Fibroblast of the conjunctiva (primary cell): ENCODE measurements at places on chromosomes 2 and 18.

DNA sequence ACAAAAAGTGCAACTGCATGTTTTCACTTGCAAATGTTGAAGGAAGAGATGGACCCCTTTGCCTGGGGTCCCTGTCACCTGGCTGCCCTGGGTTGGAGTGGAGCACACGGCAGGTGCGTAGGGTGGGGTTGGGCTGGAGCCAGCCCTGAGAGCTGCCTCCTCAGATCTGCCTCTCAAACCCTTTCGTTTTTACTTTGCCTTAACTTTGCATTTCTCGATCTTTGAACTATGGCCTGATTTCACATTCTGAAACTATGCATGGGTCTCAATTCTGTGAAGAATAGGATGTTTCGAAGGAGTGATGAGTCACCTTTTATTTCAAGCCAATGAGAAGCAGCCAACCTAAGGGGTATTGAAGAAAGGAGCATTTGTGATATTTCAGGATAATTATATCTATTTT is 132.8 kb downstream of the ACOXL start:
- no peak for DNase-seq

GRCh38 chr18:37634516-37634915 is 68.9 kb upstream of the CELF4 start:
- no peak for DNase-seq

GRCh38 chr2:63696496-63696895 is 107.7 kb downstream of the MDH1 start:
- no peak for DNase-seq

- DNase-seq: no peak
Observed at GRCh38 chr18:61854578-61855448, 38.0 kb downstream of the RNF152 start.

- DNase-seq: no peak
Observed at GRCh38 chr2:237430861-237431260, 16.9 kb upstream of the COL6A3 start.

DNA sequence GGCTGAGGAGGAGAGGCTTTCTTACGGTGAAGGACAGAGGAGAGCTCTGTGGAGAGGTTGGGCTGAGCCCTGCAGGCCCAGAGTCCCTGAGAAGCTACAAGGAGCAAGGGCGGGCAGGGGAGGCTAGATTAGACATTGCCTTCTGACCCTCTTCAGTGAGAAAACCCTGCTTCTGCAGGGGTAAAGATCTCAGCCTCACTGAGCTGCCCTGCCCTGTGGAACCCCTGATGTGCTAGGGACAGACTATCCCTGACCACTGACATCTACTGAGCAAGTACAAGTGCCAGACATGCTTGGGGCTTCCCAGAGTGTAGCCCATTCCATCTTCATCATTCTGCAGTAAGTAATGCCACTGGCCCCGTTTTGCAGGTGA is 111.5 kb downstream of the CYP26B1 start:
- no peak for DNase-seq
